ENCODE measurements at places on chromosomes 2 and 18.

GRCh38 chr2:9565436-9566153 lies 10.0 kb upstream of the ADAM17 start:
- DNase-seq = no peak

- DNase-seq = no peak
Measured at GRCh38 chr18:55488473-55488872, 99.5 kb downstream of the TCF4 start.

GRCh38 chr2:100868083-100868482 lies 48.1 kb downstream of the NPAS2 start:
- no peak for DNase-seq

DNA sequence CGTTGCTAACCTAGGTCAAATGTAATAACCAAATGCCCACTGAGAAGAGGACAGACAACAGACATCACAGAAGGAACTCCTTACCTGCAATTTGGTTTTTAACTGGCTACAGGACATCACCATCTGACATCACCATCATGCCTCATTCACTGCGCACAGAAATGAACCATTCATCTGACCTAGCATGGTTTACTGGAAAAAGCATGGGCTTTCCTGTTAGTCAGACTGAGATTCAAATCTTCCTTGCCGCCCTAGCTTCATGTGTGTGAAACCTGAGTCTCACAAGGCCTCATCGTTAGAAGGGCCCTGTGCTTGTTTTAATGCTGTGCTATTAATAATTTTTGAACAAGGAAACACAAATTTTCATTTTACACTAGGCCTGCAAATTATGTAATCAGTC lies 1.1 kb upstream of the HIBCH start:
- no peak for DNase-seq

DNA sequence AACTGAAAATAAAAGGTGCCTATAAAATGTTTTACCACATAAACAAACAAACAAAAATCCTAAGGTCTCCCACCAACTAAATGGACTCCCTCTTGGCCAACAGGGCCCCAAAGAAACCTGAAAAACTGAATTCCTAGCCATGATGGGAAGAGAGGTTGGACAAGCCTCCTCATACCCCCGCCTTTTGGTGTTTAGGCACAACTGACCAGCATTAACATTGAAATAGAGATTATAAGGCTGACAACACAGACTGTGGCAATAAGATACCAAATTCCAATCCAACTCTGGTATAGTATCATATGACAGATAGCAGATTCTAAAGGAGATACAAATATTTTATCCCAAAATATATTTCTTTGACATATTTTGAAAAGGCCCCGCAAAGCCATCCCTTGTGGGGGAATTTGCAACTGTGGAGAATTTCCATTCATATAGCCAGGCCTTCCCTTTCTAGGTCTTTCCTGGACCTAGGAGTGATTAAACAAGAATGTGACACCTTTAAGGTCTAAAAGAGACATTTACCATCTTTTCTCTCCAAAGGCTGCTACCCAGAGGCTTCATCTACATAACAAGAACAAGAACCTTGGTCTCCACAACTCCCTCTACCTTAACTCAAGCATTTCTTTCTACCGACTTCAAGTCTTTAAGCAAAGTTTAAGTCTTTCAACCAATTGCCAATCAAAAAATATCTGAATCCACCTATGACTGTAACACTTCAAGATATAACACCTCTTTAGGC lies 80.0 kb downstream of the CHN1 start:
- no peak for DNase-seq

DNA sequence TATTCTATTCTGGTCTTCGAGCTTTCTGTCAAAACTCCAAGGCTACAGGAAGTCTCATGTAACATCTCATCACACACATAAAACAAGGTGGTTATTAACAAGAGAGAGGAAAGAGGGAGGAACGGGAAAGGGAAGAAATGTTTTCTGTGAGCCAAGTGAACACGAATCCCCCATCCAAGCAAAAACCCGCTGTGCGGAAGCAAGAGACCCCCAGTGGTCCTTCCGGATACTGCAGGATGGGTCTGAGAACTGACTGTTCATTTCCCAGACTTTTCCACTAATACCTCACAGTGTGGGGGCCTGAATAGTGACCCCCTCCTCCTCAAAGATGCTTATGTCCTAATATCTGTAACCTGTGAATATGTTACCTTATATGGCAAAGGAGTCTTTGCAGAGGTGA lies 19.0 kb upstream of the DIPK1C start:
- no peak for DNase-seq

DNA sequence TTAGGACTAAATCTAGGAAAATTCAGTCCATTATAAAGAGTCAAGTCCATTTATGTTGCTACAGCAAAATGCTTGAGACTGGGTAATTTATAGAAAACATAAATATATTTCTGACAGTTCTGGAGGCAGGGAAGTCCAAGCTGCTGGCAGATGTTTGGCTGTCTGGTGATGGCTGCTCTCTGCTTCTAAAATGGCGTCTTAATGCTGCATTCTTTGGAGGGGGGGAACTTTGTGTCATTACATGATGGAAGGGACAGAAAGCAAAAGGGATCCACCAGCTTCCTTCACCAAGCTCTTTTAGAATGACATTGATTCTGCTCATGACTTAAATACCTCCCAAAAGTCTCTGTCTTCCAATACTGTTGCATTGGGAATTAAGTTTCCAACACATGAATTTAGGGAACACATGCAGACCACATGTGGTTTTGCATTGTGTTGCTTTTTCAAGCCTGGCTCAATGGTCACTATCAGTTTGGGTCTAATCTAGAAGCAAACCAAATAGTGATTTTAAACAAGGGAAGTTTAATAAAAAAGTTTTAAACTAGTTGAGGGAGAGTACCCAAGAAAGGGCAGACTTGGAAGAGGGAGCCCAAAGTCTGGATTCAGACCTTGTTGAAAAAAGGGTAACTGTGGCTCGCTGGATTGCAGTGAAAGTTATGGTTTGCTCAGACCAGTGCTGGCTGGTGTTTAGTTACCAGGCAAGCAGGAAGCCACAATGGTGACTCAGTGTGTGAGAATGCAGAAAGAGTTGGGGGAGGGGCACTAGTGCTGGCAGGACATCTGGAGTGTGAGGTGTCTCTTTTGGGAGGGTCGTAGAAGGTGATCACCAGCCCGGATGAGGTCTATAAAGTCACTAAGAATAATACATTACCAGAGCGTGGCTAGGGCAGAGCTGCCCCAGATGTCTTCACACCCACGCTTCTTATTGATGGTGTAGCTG lies 30.8 kb downstream of the C18orf54 start:
- no peak for DNase-seq

DNA sequence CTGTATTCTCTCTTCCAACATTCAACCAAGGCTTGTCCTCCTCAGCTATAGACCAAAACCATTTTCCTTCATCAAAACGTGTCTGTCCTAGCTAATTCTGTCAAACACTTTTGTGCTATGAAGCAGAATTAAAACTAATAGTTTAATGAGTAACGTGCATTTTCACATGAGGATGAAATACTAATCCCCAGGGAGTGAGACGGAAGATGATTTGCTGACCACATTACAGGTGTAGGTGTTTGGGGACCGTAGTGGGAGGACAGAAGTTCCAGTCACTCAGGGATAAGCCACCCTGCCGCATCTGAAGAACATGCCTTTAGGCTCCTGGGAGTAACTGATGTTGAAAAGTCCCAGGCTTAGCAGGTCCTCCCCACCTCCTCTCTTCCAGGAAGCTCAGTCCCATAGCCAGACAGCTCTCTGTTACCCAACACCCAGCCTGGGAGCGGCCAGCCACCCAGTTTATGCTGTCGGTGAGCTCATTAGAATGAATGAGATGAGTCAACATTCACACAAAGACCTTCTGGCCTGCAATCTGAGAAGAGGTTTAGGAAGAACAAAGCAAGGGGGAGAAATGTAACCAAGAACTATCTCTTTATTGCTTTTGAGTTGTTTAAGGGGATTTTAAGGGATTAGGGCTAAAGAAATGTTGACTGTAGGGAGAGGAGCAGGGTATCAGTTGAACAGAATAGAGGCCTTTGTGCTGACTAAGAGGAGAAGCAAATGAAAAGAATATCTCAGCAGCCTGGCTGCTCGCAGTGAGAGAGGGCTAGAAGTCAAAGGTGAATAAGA lies 122.5 kb downstream of the FOXI3 start:
- no peak for DNase-seq

DNA sequence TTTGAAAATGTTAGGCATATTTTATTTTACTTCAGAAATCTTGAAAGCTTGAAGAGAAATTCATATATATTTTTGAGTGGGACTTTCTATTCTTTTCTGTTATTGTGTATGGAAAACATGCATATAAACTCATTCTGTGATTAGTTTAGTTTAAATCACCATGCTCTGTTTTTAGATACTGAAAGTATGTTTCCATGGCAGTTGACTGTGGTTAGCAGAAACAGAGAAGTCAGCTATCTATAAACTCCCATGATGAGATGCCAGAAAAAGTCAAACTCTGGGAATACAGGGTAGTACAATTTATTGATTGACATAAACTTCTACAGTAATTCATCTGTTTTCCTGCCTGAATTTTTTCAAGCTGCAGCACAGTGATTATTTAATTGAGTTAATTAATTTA lies 905.3 kb upstream of the VRK2 start:
- DNase-seq = no peak

- DNase-seq = no peak
Measured at GRCh38 chr2:18484625-18485024, 75.8 kb downstream of the RDH14 start.

DNA sequence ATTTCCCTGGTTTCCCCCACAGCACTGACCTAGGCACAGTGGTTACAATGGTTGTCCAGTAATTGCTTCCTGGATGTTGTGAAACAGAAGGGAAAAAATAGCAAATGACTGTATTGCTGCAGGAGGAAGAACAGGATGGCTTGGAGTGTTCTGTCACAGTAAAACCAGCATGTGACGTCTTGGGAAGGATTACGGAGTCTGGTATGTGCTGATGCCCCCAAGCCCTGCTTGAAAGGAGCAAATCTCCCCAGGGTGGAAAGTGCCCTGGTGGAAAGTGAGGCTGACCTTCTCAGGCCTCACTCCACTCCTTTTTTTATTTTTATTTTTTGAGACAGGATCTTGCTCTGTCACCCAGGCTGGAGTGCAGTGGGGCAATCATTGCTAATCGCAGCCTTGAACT lies 7.8 kb downstream of the RAB11FIP5 start:
- DNase-seq = no peak

DNA sequence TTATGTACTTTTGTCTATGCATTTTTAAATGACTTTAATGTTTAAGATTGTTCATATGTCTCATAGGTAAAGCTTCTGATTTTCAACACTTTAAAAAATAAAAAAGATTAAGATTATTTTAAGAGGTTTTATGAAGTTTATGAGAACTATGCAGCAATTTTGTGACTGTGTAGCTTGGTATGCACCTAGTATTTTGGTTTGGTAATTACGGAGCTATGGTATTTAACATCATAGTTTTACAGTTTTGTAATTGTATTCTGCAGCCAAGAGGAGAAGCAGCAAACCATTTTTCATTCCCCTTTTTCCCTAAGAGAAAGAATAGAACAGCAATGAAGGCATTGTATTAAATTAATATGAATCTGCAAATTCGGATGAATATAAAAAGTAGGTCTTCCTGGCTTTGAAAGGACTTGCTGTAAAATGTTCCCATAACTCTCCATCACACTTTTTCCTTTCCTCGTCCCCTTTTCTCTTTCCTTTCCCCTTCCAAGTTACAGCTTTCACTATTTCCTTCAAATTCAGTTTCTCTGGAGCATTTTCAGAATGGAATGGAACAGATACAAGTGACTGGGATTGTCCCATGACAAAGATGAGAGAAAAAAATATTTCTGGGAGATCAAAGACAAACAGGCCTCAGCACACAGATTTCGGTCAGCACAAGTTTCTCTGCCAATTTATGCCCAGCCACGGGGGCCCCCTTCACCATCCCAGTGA lies 26.1 kb upstream of the PIEZO2 start:
- no peak for DNase-seq

DNA sequence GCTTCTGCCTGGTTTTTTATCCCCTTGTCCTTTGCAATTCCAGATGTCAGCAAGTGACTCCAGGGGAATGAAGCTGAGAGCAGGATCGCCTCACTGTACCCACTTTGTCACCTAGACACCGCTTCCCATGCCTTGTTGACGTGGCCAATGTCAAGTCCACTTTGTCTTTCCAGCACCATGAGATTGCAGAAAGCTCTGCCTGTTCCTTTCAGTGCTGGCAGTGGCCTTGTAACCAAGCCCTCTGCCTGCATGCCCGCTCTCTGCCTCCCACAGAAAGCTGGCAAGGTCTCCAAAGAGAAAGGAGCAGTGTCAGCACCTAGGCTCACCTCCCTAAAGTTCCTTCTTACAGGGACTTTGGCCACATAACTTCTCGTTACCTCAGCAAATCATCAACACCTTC lies 282.2 kb upstream of the ST6GAL2 start:
- DNase-seq = no peak

- no peak for DNase-seq
Measured at GRCh38 chr2:238092486-238093035, 7.6 kb upstream of the ESPNL start.

DNA sequence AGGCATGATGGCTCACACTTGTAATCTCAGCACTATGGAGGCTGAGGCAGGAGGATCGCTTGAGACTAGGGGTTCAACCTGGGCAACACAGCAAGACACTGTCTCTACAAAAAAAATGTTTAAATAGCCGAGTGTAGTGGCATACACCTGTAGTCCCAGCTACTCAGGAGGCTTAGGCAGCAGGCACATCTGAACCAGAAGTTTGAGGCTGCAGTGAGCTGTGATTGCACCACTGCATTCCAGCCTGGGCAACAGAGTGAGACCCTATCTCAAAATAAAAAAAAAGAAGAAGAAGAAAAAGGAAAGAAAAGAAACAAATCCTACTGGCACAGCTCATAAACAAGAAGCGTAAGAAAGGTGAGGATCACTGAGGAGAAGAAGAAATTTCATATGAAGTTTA lies 19.9 kb downstream of the METTL4 start:
- DNase-seq = no peak

DNA sequence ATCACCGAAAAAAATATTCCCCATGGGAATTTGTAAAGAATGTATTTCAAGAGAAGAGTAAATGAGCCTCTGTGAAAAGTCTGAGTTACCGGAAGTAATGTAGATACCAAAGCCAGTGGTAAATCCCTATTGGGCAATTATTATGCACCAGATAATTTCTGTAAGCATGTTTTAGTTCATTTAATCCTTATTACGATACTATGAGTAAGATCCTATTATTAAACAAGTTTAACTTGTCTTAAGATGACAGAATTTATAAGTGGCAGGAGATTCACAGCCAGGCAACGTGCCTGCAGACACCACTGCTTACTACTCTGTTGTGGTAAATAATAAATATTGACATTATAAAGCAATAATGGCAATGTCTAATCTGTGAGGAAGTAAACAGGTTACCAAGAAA lies 280.8 kb upstream of the RGPD4 start:
- DNase-seq = no peak

DNA sequence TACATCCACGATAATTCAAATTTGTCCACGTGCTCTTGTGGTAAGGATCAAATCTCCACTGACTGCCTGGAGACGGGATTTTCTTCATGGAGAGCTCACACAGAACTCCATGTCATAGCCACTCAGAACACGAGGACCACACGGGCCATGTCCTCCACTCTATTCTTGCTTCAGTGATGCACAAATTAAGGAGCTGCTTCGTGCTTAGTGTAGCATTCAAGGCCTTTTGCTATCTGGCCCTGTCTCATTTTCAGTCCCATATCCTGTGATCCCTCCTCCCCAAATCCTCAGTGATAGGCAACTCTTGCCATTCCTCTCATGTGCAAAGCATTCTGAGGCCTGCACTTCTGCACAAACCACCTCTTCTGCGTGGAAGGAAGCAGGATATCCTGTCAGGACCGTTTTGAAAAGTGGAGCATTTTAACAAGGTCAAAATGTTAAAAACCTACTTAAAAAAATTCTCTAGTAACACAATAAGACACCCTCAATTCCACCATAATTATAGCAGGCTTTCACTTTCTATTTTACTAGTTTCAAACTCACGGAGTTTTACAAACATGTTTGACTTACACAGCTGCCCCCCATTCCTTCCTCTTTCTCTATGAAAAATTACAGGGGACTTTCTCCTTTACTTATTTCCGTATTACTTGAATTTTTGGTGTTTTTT lies 35.2 kb downstream of the ST3GAL5 start:
- DNase-seq = no peak

Data from stimulated activated CD8-positive, alpha-beta memory T cell treated with anti-CD3 and anti-CD28 coated beads, Interleukin-2, amount 100 ng/mL, for 1 hour (primary cell).